ENCODE measurements at places on chromosomes 5 and 9. TPM values are rescaled to one million over a fixed set of nuclear protein-coding genes. Genes with fewer than 3 reads are reported as not detected.

COL5A1 gene
- 3.4 TPM for total RNA-seq

- ATAC-seq = no peak
Observed at GRCh38 chr5:55681301-55681700, 30.8 kb downstream of the SLC38A9 start.

LECT2 gene
- not detected for total RNA-seq

BRIX1 gene
- 26.7 TPM for total RNA-seq

- ATAC-seq = no peak
Observed at GRCh38 chr5:137200906-137201700, 298.0 kb downstream of the SPOCK1 start.

KIF12 gene
- total RNA-seq = not detected

FOCAD gene
- 45.9 TPM for total RNA-seq

- ATAC-seq = no peak
Observed at GRCh38 chr5:122444411-122444810, 132.4 kb downstream of the SNCAIP start.

PKN3 gene
- 0.07 TPM for total RNA-seq

- ATAC-seq = no peak
Observed at GRCh38 chr5:160452036-160452435, 30.4 kb downstream of the PTTG1 start.

PCDHA1 gene
- 0.78 TPM for total RNA-seq

Measured in motor neuron (in vitro differentiated cells).